Endothelial cell of umbilical vein (primary cell): ENCODE measurements at places on chromosomes 5 and 9. TPM values are rescaled to one million over a fixed set of nuclear protein-coding genes. Genes with fewer than 3 reads are reported as not detected.

QRFP gene
- polyA plus RNA-seq: not detected in 2 replicates

RNF44 gene
- 19.8 and 24.4 TPM in 2 replicates for polyA plus RNA-seq

SLC6A7 gene
- polyA plus RNA-seq: not detected in 2 replicates

PCDHGB6 gene
- 2.2 and 2.3 TPM in 2 replicates for polyA plus RNA-seq

INSL6 gene
- not detected in 2 replicates for polyA plus RNA-seq

PCDHGA4 gene
- 2.4 and 2.6 TPM in 2 replicates for polyA plus RNA-seq

HMGCS1 gene
- polyA plus RNA-seq: 27.8 and 43.3 TPM in 2 replicates

HAND1 gene
- polyA plus RNA-seq: not detected in 2 replicates

ERBIN gene
- polyA plus RNA-seq: 6.7 and 8.1 TPM in 2 replicates

SYK gene
- not detected in 2 replicates for polyA plus RNA-seq

AGPAT2 gene
- polyA plus RNA-seq: 55.3 and 72.1 TPM in 2 replicates

ST8SIA4 gene
- 4.1 and 4.5 TPM in 2 replicates for polyA plus RNA-seq

CARD9 gene
- polyA plus RNA-seq: 0.19 and 0.22 TPM in 2 replicates

SPATA9 gene
- polyA plus RNA-seq: 0.07 TPM in 1 of 2 replicates, not detected in the other

MEIKIN gene
- polyA plus RNA-seq: not detected in 2 replicates

AIF1L gene
- polyA plus RNA-seq: 17.8 and 19.8 TPM in 2 replicates

MAT2B gene
- polyA plus RNA-seq: 33.9 and 41.5 TPM in 2 replicates

KCNMB1 gene
- 0.15 and 0.19 TPM in 2 replicates for polyA plus RNA-seq

ARID3C gene
- polyA plus RNA-seq: not detected in 2 replicates

SCGB3A2 gene
- not detected in 2 replicates for polyA plus RNA-seq

SV2C gene
- not detected in 2 replicates for polyA plus RNA-seq

HTR1A gene
- not detected in 2 replicates for polyA plus RNA-seq

GALNT12 gene
- 0.21 and 0.26 TPM in 2 replicates for polyA plus RNA-seq

CCL27 gene
- not detected in 2 replicates for polyA plus RNA-seq

DMGDH gene
- 0.03 and 0.11 TPM in 2 replicates for polyA plus RNA-seq

PTBP3 gene
- 42.4 and 49.5 TPM in 2 replicates for polyA plus RNA-seq

SLC25A48 gene
- not detected in 2 replicates for polyA plus RNA-seq

ADAMTS6 gene
- 16.2 and 20.4 TPM in 2 replicates for polyA plus RNA-seq

IFNK gene
- polyA plus RNA-seq: not detected in 2 replicates

SHOC1 gene
- not detected in 2 replicates for polyA plus RNA-seq

PCDHGA10 gene
- 3.6 and 3.7 TPM in 2 replicates for polyA plus RNA-seq

CXCL14 gene
- not detected in 2 replicates for polyA plus RNA-seq

SHC3 gene
- 1.0 and 1.1 TPM in 2 replicates for polyA plus RNA-seq

CDH9 gene
- polyA plus RNA-seq: not detected in 2 replicates

FNBP1 gene
- 7.7 and 10.9 TPM in 2 replicates for polyA plus RNA-seq
